BE2C (cell line): ENCODE measurements at places on chromosomes 4 and X.

DNA sequence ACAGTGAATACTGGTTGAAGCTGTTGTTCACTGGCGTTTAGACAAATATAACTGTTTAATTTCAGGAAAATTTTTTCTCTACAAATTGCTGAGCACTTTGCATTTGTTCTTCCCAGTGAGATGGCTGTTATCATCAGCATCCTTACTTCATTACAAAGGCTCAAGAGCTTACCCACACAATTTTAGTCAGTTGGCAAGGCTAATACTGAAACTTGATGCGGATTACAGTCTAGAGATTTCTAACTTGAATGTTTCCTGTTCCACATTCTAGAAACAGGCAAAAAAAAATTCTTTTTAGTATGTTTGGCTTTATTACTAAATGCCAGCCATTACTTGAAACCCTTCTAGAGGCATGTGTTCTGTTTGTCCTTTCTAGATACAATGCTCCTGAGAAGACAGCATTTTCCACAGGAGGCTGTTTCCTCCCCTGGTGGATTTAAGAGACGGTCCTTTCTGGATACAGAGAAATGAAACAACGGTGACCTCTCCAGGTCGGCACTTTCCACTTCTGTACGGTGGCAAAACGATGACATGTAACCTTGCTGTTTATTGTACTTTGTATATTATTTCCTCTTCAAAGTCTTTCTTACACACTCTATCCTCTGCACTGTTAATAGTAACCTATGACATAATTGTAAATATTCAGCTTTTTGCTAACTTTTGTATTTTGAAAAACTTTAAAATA lies 80.9 kb downstream of the RFC1 start:
- DNase-seq, result no peak

- DNase-seq, result no peak
Measured at GRCh38 chrX:7201496-7201895, 53.5 kb upstream of the PUDP start.

- DNase-seq, result no peak
Measured at GRCh38 chr4:162945713-162946112, 221.0 kb downstream of the NAF1 start.

DNA sequence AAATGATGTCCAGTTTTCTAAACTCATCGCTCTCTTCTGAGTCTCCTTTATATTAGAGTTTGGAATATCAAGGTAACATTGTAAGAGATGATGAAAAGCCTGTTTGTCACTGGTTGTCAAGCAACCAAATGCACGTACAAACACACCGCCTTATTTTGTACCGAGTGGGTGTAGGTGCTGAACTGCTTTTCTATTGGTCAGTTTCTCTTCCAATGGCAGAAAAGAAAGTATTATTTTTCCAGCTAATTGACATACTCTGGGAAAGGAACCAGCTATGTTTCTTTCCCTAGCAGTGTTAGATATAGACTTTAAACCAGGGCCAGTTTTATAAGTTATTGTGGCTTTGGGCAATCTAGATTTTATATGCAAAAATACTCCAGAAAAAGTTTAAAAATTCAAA lies 6.6 kb upstream of the PPM1K start:
- DNase-seq, result no peak

DNA sequence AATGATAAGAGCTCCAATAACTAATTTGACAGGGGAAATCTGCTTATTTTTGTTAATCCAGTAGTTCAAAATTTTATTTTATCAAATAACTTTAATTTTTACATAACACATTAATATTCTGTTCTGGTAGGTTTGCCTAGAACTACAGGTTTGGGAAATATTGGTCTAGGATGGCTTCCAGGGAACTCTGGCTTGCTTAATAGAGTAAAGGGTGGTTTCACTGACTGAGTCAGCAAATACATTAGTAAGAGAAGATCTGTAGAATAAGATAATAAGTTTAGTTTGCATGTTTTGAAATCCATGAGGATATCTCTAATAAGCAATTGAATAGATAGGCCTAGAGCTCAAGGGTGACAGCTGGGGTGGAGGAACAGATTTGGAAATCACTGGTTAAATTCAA lies 500.7 kb downstream of the ZNF674 start:
- no peak for DNase-seq

GRCh38 chr4:61619528-61619927 lies 419.4 kb downstream of the ADGRL3 start:
- DNase-seq, result peak; percentile 6

DNA sequence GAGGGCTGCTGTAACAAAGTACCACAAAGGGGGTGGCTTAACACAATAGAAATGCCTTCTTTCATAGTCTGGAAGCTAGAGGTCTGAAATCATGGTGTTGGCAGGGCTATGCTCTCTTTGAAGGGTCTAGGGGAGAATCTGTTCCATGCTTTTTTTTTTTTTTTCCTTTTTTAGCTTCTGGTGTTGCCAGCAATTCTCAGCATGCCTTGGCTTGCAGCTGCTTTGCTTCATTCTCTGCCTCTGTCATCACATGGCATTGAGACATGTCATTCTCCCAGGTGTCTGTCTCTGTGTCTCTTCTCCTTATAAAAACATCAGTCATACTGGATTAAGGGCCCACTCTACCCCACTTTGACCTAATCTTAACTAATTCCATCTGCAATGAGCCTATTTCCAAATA lies 78.6 kb upstream of the BOD1L1 start:
- DNase-seq, result no peak

- DNase-seq, result peak; percentile 26
Measured at GRCh38 chr4:83917572-83917971, 381.7 kb downstream of the GPAT3 start.

DNA sequence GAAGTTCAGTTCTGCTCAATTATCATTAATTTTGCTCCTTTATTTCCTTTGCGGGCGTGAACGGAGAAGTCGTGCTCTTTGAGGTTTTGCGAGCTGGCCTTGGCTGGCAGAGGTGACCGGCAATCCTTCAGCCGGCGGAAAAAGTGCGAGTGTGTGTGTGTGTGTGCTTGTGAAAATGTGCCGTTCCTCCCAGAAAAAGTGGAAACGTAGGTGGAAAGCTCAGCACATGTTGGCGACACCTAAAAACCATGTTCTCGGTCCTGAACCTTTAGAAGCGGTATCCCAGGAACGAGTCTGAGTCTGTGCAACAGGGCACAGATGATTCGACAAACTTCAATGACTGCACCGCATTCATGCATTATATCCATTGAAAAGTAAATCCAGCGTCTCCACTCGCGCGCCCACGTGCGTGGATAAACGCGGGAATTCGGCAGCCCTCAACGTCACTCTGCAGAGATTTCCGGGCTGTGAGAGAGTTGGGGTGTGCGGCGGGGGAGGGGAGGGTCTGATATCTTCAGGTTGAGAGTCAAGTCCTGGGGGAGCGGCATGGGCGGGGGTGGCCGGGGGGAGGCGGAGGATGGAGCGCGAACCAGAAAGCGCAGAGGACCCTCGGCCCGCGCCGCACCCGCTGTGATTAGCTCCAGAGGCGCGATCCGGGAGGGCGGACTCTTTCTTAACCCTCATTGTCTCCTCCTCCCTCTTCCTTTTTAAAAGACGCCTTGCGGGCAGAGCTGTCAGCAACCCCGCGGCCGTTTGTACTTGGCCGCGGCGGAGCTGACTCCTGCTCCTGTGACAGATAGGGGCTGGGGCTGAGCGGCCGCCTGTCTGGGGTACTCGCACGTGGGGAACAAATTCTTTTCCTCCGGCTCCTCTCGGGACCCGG lies at the start of gene SHISA3:
SHISA3 (plus strand) TSS at position 737 of the 883 bp plus-strand sequence. CDS start 569 bp downstream, outside the sequence.
- peak; percentile 60 for DNase-seq

DNA sequence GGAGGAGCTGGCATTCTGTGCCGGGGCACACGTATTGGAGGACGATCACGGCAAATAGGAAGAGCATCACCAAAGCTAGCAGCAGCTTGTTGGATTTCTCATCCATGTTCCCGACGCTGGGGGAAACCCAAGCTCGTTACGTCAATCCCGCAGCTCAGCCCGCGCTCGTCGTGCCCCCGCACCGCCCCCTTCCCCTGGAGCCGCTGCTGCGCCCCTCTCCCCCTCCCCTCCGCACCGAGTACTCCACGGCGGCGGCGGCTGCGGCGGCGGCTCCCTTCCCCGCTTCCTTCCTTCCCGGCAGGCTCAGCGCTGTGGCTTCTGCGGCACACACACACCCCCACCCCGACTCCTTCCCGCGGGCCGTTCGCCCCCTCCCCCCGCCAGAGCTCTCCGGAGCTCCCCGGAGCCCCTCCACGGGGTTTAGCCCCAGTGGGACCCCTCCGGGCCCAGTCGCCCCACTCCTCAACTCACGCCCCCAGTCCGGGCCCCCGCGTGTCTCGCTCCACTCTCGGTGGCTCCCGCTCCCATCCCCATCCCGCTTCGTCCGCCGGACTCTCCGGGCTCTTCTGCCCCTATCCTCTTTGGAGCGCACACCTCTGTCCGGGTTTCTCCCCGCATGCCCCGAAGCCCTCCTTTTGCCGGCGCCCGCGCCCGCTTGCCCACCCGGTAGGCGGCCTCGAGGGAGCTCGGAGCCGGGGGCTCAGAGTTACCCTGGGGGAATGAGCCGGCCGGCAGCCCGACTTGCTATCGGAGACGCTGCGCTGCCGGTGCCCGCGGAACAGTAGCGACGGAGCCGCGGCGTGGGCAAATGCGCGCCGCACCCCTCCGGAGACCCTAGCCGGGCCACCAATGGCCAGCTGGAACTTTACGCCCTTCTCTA lies 978 bp downstream of the HS6ST2 start:
- DNase-seq, result peak; percentile 14

- DNase-seq, result no peak
Measured at GRCh38 chrX:154348114-154348531, 26.3 kb downstream of the FLNA start.
